ENCODE measurements at places on chromosomes 5 and 9.

- DNase-seq, result no peak
These were observed 18.7 kb downstream of the CYFIP2 start for GRCh38 chr5:157284458-157285212.

DNA sequence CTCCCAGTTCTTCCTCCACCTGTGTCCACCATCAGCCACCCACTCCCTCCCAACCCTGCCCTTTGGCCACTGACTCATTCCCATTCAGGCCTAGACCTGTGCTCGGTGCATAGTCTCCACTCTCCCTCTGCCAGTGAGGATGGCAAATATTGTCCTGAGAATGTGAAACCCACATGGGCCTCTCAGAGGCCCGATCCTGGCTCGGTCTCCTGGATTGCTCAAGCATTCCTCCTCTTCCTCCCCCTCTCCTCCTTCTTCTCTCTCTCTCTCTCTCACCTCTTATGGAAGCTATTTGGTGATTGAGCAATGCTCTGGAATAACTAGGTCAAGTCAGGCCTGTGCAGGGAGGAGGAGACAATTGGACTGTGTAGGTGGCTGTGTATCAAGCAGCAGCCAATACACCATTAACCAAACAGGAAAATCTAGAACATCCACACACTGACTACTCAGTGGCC lies 99.9 kb downstream of the KLF4 start:
- peak; percentile 57 for DNase-seq

DNA sequence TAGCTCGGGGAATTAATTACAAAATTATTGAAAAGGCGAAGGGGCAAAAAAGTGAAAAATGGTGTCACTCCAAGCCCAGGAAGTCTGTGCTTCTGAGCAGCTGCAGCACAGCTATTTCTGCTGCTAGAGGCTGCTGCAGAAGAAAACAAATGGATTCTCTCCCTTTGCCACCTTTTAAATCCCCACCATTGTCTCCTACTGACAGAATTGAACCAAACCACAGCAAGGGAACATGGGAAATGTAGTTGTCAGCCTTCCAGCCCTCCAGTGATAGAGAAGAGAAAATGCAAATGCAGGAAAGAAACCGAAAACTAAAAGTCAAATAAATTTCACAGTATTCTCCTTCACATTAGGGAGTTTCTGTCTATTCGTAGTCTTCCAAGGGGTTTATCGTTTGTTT lies 33.4 kb upstream of the CDC42SE2 start:
- DNase-seq, result no peak

GRCh38 chr5:68421485-68422220 lies 206.1 kb downstream of the PIK3R1 start:
- no peak for DNase-seq

DNA sequence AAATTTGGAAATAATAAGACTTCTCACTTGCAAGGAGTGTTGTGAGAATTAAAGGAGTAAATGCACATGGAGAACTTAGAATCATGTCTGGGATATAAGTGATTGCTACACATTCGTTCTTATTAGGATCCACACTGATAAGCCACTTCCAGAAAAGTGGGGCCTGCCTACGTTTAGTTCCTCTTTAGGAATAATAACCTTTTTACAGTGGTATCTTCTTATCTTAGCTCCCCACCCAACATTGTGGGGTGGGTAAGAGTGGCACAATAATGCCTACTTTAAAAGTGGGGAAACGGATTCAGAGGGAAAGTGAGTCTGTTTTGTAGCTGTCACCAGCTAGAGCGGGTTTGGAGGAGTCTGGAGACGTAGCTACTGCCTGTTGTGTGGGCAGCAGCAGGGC lies 16.0 kb downstream of the DOCK2 start:
- DNase-seq, result no peak

- DNase-seq, result peak; percentile 29
These were observed at the start of gene ARL14EPL for GRCh38 chr5:116032094-116032517. Gene ARL14EPL (plus strand): TSS chr5:116032472. CDS start chr5:116051466, 18,994 bp downstream.

DNA sequence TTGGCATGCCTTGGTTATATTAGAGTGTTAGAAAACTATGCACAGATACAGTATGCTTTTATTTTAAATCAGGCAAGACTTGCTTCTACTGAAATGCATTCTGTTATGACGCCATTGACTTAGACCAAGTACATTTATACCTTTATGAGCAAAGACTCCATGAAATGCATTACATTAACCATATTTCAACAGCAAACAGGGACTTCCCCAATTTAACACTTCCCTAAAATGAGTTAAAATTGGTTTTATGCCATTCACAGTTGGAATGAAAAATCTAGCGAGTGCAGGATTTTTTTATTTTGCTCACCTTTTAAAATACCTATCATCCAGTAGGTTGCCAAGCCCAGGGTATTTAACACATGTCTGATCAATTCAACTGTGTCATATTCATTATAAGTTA lies 272.1 kb upstream of the IZUMO3 start:
- no peak for DNase-seq

DNA sequence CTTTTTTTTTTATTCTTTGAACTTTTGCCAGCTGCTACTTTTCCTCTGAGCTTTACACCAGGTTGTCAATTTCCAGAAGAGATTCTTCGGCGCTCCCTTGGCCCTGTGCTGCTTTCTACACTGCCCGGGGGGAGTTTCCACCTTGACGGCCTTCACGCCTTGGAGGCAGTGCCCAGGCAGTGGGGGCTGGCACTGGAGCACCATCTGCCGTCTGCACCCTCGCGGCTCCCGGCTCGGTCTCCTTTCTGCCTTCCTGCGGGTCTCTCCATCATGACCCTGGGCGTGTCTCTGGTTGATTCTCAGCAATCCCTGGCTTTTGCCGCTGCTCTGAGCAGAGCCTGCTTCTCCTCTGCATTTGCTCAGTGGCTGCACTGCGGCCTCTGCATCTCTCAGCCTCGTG lies 2.9 kb downstream of the SLC6A18 start:
- DNase-seq, result no peak

DNA sequence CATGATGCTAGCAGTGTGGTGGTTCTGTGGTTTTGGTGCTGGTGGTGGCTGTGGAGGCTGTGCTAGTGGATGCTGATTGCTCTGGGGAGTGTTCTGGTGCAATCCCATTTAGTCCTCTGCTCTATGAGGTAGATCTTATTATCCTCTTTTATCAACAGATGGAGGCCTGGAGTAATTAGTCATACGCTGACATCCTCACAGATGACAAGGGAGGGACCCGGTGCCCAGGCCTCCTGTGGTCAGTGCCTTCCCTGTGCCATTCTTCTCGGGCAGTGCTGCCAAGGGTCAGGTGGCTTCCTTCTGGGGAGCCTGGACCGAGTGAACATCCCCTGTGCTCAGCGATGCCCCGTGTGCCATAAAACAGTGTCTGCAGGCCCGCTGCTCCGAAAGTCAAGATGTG lies 74.5 kb downstream of the COL5A1 start:
- no peak for DNase-seq

GRCh38 chr9:16386007-16386826 lies 484.3 kb downstream of the BNC2 start:
- peak; percentile 80 for DNase-seq

GRCh38 chr9:123326662-123327093 lies 29.3 kb upstream of the CRB2 start:
- no peak for DNase-seq

GRCh38 chr5:147509041-147509709 lies 693 bp downstream of the DPYSL3 start:
- no peak for DNase-seq

DNA sequence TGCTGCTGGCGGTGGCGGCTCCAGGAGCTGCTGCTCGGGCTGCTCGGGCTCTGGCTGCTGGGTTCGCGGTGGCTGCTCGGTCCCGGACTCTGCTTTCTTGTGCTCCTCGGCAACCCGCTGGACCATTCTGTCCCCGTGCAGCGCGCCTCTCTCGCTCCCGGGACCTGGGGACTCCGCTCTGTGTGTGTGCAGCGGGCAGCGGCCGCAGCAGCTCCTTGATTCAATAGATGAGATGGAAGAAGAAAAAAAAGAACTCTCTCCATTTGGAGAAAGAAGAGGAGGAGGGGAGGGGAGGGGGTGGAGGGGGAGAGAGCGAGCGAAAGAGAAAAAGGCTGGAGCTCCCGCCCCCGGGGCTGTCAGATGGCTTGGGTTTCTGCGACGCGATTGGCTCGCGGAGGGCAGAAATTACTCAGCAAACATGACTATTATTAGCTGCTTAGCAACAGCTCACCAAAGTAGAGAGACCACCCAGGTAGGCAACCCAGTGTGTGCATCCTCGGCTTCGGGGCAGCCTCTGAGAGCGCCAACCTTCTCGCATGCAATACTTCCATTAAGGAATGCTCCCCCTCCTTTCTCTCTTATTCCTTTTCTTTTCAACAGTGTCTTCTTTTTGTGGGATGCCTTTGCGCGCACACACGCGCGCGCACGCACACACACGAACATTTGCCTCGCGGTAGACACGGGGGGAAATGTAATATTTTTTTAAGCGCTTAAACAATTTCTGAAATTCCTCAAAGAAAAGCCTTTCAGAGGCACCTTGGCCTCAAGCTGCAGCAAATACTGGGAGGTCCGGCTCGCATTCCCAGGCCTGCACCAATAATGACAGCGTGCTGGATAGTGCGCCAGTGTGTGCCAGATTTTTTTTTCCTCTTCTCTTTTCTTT lies 7.6 kb downstream of the PTCH1 start:
- peak; percentile 95 for DNase-seq

- DNase-seq, result no peak
These were observed 25.4 kb upstream of the TGFBR1 start for GRCh38 chr9:99079542-99079941.

- DNase-seq, result no peak
These were observed 54.9 kb downstream of the NUP155 start for GRCh38 chr5:37316027-37316426.

DNA sequence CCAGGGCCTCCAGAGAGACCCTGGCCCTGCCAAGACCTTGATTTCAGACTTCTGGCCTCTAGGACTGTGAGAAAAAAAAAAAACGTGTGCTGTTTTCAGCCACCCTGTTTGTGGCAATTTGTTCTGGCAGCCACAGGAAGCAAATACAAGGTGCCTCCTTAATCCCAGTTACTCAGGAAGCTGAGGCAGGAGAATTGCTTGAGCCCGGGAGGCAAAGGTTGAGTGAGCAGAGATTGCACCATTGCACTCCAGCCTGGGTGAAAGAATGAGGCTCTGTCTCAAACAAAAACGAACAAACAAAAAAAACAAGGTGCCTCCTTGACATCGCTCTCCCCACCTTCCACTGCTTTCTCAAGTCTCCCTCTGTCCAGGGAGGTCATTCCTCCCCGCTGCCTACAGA lies 98.0 kb downstream of the GABBR2 start:
- DNase-seq, result no peak

DNA sequence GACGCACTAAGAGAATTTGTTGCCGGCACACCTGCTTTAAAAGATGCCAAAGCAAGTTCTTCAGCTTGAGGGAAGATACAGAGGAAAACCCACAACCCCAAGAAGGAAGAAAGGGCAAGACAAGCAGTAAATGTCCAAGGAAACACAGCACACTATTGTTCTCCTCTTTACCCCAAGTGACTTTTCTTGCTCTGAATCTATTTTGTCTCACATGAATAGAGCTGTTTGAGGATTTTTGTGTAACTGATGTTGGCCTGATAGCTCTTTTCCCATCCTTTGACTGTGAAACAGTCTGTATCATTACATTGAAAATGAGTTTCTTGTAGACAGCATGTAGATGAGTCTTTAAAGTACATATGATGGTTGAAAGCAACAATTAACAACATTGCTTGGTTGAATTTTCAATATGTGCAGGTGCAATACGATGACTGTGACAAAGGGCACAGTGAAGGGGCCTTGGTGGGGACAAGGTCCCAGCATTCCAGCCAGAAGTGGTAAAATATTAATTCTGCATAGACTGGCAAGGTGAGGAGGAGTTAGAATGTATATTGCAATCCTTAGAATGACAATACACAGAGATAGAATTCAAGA lies 16.8 kb upstream of the CEP72 start:
- no peak for DNase-seq

GRCh38 chr5:64690104-64690416 lies 243 bp upstream of the SHISAL2B start:
- no peak for DNase-seq
